ENCODE measurements at places on chromosomes 7 and 10.

DNA sequence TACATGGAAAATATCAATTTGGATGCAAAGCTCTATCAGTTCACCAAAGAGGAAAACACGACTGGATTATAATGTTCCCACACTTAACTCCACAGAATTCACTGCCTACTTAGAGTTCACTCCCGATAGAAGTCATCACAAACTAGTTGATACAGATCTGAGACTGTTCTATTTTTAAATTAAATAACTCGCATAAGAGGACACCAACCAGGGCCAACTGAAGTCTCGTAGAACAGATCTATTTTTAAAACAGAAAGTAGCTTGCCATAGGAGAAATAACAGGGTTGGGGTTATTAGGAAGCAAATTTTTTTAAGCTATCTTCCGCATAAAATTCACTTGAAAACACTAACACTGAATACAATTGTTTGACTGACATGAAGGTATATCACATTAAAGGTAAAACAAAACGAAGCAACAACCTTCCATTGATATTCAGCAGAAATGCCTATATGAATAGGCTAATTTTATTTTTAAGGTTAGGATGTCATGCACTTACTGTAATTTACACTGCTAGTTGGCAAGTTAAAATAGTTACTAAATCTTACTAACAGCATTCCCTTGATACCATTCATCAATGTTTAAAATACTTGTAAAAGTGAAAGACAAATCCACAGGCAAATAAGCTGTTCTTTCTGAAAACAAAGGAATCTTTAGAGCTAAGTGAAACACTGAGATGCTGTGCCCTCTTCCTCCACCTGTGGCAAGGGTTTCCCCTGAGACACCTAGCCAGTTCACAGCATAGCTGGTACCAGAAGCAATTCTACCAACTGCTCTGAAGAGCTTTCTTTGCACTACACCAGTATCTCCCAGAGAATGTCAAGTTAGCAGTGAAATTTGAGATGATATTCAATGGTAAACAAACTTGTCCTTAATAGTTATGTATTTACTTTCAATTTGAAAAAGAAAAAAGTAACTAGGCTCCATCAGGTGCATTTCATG lies 186.7 kb upstream of the ANK3 start:
- DNase-seq, result no peak

- DNase-seq, result no peak
These were observed 31.5 kb downstream of the GIMAP8 start for GRCh38 chr7:150481922-150482321.

DNA sequence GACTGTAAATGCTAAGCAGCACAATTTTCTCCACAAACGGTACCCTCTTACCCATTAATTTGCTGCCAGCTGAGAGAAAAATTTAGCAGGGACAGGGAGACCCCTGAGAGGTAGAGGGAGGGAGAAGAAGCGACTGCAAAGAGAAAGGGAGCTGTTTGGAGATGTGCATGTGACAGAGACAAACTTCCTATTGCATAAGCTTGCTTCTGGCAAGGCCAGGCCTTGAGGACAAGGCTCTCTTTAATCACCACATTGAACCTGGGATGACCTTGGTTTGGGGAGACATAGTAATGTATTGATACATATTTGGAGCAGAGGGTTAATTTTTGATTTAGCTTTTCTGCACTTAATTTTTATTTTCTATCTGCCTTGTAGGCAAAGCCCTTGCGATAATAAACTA lies 31.1 kb upstream of the HIBADH start:
- no peak for DNase-seq

DNA sequence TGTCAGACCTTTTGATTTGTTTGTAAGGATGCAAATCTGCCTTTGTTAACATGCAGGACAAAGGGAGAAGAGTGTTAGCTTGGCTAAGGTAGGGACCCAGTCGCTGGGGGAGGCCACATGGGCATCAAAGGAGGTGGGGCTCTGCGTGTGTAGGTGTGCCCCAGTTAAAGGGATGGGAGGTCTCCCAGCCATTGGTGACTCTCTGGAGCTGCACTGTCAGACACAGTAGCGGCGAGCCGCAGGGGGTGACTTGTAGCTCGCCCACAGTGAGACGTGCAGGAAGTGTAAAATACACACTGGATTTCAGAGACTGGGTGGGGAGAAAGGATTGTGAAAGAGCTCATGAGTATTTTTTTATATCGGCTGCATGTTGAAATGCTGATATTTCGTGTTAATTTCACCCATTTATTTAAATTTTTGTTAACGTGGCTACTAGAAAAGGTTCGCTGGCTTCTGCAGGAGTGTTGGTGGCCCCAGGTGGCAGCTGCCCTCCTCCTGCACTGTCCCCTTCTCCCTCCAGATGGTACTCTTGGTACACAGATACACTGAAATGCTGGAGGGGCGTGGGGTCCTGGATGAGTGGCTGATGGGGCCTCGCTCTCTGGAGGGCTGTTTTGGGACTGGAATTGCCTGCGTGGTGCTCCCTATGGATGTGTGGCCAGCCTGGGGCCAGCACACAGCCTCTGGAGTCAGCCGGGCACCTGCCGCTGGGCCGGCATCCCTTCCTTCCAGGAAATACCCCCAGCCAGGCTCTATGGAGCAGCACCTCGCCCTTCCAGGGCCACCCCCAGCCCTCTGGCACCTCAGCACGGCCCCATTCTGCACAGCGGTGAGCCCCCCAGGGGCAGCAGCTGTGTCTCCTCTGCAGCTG lies 59.2 kb downstream of the LHPP start:
- no peak for DNase-seq

GRCh38 chr10:34904191-34904590 lies 89.1 kb upstream of the PARD3 start:
- no peak for DNase-seq

GRCh38 chr10:79248341-79249185 lies 98.7 kb upstream of the PPIF start:
- no peak for DNase-seq

DNA sequence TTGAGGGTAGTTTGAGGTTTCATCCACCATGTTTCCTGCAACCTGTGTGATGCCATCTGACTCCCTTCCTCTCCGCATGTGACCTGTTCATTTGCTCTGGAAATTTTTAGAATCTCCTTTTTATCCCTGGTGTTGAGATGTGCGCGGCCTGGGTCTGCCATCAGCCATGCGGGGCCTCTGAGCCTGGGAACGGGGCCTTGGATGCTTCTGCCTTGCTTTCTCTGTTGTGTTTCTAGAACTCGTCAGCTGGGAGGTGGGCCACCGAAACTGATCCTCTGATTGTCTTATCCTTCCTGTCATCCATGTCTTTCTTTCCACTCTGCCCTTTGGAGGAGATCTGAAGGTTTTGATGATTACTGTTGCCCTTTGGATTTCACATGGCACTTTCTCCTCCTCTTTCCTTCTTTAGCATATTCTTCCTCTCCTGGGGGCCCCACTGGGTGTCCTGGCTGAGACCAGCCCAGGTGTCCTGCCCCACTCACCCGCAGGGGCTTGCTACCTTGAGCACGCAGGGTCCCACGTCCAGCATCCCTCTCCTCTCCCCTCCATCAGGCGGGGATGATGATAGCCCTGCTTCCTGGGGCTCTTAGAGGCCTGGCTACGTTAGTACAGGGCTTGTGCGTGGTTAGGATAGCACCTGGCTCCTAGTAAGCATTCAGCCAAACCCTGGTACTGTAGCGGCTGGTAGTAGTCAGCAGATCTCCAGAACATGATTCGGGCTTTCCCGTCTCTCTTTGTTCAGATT lies 29.9 kb downstream of the PPP2R2D start:
- no peak for DNase-seq

DNA sequence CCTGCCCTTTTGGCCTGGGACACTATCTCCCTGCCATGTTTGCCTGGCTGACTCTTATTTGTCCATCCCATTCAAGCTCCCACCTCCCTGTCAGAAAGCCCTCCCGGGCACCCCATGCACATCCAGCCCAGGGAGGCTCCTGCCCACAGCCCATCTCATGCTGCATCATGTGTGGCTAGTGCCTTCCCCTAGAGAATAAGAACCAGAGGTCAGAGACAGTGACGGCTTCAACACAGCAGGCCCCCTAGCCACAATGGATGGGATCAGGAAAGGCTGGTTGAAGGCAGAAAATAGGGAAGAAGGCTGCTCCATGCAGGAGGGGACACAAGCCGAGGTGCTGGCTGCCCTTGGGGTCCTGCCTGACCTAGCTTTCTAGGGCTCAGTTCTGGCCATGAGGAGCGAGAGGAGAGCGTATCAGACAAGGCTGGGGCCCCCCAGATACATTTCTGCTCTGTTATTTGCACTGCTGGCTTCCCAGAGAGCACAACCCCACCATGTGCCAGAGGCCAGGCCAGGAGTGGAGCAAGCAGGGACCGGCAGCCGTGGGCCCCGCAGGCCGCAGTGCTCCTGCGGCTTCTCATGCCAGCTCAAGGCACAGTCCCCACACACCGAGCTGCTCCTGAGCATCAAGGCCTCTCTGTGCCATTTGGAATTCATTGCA lies 161.1 kb upstream of the ZMIZ1 start:
- DNase-seq, result no peak

GRCh38 chr7:90777465-90777864 lies 181.3 kb downstream of the CDK14 start:
- DNase-seq, result no peak

GRCh38 chr10:95178266-95178665 lies 15.8 kb upstream of the ACSM6 start:
- no peak for DNase-seq

DNA sequence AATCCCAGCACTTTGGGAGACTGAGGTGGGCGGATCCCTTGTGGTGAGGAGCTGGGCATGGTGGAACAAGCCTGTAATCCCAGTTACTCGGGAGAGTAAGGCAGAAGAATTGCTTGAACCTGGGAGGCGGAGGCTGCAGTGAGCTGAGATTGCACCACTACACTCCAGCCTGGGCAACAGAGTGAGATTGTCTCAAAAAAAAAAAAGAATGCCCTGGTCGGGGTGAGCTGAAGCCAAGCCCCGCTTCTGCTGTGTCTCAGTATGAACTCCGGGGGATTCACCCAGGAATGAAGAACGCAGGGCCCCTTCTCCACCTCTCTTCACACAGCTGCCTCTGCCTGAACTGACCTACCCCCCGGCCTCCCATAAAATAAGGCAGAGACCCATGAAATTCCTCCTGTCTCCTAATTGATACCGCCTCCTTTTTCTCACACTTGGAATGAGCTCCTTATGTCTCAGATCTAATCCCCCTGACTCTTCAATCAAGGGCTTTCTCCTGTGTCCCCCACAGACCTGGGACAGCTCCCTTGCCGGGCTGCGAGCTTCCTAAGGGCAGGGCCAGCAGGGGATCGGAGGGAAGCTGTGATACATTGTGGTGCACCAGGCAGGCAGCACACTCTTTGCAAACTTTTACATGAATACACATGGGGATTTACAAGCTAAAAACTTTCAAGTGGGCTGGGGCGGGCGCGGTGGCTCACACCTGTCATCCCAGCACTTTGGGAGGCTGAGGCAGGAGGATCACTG lies 911 bp upstream of the ZP3 start:
- DNase-seq, result no peak

GRCh38 chr10:13160934-13161856 lies at the start of gene MCM10:
MCM10 (plus strand) TSS chr10:13161558; CDS start chr10:13164203, 2,645 bp downstream.
- peak; percentile 92 for DNase-seq

- DNase-seq, result peak; percentile 18
These were observed 33.3 kb upstream of the TM9SF3 start for GRCh38 chr10:96619796-96620773.

GRCh38 chr7:135964274-135964673 lies 12.9 kb downstream of the MTPN start:
- no peak for DNase-seq

DNA sequence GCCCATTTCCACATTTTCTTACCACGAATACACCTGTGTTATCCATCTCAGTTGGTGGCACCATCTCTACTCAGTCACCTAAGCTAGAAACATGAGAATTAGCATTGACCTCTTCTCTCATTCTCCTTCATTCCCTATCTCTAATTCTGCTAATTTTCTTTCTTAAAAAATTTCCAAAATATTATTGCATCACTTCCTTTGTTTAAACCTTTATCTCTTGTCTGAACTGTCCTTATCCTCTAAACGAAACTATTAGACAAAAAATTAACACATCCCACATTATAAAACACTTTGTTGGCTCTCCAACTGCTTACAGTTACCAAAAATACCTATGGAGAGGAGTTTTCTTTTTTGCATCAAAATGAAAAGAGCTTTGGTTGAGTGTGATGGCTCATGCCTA lies 18.3 kb downstream of the TAF3 start:
- DNase-seq, result no peak

DNA sequence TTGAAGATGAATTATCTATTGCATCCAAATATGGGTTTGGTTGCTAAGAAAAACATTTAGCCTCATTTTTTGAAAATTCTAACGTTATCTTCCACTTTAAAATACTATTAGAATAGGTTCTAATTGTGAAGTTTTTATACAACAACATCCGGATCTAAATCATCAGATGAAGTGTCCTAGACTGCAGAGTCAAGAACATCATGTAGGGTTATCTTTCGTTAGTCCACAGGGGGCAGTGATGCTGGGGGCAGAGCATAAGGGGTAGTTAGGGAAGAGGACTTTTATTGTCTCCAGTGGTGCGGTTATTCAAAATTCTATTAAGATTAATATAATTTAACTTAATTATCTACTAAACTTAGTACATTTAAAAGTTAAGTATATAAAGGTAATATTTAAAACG lies 990.6 kb upstream of the PHF14 start:
- no peak for DNase-seq

GRCh38 chr7:129669901-129670300 lies 58.4 kb downstream of the NRF1 start:
- no peak for DNase-seq
